H9 (cell line): ENCODE measurements at places on chromosomes 11 and 22. TPM values are rescaled to one million over a fixed set of nuclear protein-coding genes. Genes with fewer than 3 reads are reported as not detected.

Gene PDGFB
- total RNA-seq: 6.1 and 7.1 TPM in 2 replicates

Gene HTR3A
- total RNA-seq: 3.5 and 4.1 TPM in 2 replicates

Gene FGF19
- 7.4 and 7.7 TPM in 2 replicates for total RNA-seq

Gene NPAS4
- 1.6 and 1.8 TPM in 2 replicates for total RNA-seq

Gene PHETA2
- total RNA-seq: 2.6 and 3.2 TPM in 2 replicates

Gene GDPD4
- total RNA-seq: not detected in 2 replicates

Gene MISFA
- 2.8 and 3.7 TPM in 2 replicates for total RNA-seq
